ENCODE measurements at places on chromosomes 4 and X.

- DNase-seq = no peak
Observed at GRCh38 chr4:185840201-185840600, 28.2 kb upstream of the SORBS2 start.

DNA sequence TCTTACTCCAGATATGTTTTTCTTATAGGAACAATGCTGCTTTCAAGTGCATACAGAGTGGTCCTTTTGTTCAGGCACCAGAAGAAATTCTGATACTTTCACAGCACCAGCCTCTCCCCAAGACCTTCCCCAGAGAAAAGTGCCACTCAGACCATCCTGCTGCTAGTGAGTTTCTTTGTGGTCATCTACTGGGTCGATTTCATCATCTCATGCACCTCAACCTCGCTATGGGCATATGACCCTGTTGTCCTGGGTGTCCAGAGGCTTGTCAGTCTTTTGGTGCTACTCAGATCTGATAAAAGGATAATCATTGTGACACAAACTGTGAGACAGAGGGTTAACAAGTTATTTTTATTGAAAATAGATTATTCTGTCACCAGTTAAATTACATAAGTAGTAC is 39.5 kb downstream of the WDR13 start:
- DNase-seq = no peak

- DNase-seq = no peak
Observed at GRCh38 chrX:47579537-47579936, 2.7 kb upstream of the TIMP1 start.

DNA sequence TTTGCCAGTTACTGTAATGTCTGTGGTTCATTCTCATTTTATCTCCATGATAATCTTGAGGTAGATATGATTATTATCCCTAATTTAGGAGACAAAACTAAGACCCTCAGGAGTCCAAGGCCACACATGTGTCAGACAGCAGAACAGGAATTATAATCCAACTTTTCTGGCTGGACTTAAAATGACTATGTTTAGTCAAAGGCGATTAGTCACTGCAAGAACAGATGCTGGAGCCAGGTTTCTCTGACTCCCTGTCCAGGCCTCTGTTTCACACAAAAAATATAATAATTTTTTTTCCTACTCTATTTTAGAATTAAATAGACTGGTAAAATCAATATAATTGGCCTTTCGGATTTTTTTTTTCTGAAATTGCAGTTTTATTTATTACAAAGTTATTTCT is 56.7 kb upstream of the TMEM131L start:
- DNase-seq = no peak

DNA sequence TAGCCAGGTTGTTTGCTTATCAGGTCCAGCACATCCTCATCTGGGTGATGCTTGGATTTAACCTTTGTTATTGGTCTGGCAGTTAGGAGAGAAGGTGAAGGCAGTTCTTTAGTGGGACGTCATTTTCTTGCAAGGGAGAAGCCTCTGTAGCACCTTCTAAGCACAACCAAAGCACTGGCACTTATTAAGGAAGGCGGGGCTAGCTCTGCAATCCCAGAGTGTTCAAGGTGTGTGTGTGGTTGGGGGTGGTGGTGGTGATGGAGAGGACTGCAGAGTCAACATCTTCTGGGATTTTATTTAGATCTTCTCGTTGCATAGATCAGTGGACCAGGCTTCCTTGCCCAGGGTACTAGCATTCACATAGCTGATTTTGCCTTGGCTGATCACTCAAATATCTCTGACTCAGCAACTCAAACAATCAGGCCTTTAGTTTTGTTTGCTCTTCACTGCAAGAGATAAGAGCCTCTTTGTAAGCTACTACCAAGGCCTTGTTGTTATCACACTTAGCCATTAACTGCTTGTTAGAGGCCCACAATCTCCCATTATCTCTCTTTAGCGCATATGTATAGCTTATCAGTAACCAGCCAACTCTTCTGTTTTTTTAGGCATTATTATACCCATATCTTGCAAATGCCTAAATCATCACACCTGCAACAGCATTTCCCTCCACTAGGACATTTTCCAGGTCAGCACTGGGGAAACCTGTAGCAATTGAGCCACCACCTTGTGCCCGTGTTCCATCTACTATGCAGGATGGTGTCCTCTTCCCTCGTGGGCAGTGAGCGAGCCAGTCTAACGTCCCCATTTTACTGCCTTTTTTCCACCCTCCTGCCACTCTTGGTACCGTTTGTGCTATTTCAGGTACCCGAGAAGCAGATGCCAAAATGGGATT is 36.5 kb upstream of the LINC00632 start:
- DNase-seq = no peak

GRCh38 chrX:16662402-16662801 is 12.4 kb downstream of the S100G start:
- no peak for DNase-seq

DNA sequence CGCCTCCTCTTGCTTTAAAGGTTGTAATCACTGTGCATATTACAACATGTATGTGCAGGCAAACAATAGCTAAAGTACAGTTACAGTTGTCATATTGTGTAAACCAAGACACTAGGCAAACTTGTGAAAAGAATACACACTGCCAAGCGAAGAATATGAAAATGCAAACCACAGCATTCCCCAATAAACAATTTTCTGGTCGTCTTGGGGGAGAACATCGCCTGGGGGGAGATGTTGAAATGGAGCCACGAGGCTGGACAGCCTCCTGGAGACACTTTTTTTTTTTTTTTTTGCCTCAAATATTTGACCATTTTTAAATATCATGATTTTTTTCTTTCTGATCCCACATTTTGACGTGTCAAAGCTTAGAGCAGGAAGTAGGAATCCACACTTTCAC is 51.7 kb upstream of the PDLIM3 start:
- no peak for DNase-seq

- DNase-seq = no peak
Observed at GRCh38 chr4:53455766-53456165, 78.3 kb downstream of the FIP1L1 start.

Data from AG04449 (cell line).